ENCODE measurements at places on chromosomes 7 and 10.

GRCh38 chr7:51706851-51707250 is 390.2 kb upstream of the COBL start:
- no peak for DNase-seq

DNA sequence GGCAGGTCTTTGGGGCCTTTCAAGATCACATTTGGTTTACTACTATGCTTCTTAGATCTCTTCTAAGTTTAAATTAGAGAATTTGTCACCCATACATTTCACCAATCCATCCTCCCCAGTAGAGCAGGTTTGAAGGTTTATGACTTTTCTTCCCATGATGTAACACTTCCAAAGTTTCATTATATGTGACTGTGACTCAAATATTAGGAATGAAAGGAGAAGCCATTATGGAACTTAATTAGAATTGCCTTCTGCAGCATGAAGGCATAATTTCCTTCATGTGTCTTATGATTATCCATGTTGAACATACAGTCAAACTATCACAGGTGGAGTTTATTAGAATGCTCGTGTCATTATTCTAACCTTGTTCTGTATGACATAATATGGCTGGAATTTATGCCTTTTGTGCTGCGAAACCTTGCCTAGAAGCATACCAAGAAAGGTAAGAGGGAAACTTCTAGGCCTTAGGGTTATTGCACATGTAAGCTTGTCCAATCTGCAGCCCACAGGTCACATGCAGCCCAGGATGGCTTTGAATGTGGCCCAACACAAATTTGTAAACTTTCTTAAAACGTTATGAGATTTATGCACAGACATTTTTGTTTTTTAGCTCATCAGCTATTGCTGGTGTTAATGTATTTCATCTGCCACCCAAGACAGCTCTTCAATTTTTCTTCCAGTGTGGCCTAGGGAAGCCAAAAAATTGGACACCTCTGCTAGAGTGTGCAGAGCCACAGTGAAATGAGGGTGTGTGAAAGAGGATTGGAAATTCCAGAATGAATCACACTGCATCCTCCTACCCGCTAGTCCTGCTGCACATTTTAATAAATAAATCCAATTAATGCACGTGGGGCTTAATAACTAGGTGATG is 133.6 kb downstream of the TMEM26 start:
- DNase-seq: no peak

GRCh38 chr7:37590824-37591223 is 92.7 kb upstream of the GPR141 start:
- DNase-seq: no peak

- no peak for DNase-seq
These were observed 1.5 kb downstream of the RGS10 start for GRCh38 chr10:119541046-119541445.

DNA sequence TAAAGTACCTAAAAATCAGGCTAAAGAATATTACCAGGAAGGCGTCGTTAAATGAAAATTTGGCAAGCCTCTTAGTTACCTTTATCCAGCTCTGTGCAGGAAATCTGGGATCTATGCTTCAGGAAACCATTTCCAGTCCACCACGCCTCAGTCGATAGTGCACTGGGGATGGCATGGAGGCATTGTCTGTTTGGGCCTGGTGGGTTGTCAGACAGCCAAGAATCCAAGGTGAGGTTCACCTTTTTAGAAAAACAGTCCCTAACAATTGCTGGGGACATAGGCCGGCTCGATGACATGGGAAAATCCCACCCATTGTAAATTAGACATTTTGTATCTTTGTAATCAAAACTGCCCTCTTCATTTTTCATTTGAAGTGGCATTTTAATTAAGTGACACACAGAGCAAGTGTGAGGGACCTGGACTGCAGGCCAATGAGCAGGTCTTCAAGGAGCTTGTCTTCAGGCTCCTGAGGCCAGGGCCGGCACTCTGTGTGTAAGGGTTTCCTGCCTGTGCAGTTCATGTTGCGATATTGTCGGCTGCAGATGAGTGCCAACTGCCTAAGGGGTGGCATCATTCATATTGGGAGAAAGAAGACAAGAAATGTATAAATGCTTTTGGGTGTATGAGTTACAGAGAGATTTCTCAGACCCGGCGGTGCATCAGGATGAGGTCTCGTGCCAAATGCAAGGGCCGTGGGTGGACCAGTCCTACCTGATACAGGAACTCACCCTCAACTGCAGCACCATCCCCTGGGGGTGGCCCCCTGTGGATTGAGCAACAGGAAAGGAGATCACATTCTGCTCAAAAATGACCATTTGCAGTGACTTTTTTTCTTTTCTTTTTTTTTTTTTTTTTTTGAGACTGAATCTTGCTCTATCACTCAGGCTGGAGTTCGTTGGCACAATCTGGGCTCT is 80.8 kb downstream of the PTPRE start:
- no peak for DNase-seq

GRCh38 chr10:16014469-16014868 is 154.2 kb upstream of the MINDY3 start:
- DNase-seq: no peak

DNA sequence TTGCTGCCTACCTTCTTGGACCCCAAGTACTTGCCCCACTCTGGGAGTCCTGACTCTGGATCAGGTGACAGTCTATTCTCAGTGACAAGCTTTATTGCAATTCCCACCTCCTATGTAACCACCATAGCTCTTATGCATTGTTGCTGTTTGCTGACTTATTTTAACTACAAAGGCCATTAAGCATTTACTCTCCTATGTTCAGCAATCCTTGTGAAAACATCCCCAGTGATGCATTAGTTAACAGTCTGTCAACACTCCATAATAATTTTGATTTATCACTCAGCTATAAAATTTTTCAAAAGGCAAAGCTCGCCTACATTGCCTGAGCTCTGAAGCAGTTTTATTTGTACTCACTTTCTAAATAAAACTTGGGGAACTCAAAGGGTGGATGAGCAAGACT is 871.8 kb upstream of the SORCS1 start:
- no peak for DNase-seq

GRCh38 chr10:31381766-31382316 is 62.8 kb downstream of the ZEB1 start:
- DNase-seq: no peak
